RKO (cell line): ENCODE measurements at places on chromosomes 11 and 22.
A peak's percentile ranks its signal among the peaks of the same experiment; 100 is the strongest.

DNA sequence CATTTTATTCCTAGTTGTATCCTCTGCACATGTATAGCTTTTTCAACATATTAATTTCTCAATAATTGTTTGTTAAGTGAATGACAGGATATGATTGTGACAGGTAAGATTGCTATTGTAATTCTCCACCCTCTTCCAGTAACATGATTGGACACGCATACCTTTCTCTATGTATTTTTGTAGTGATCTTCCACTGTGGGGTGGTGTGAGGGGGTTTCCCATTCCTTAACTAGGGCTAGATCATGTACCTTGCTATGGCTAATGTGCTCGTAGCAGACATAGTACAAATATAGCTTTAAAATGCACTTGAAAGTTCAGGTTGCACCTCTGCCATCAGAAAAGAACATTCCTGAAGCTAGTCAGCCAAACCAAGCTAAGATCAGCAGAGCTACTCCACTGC is 2392.8 kb upstream of the RAG2 start:
- no peak for DNase-seq

- peak; percentile 63 for DNase-seq
Measured at GRCh38 chr22:36026741-36027140, 1.9 kb downstream of the RBFOX2 start.

GRCh38 chr11:19698493-19699292 is 13.9 kb upstream of the NAV2 start:
- DNase-seq = no peak

DNA sequence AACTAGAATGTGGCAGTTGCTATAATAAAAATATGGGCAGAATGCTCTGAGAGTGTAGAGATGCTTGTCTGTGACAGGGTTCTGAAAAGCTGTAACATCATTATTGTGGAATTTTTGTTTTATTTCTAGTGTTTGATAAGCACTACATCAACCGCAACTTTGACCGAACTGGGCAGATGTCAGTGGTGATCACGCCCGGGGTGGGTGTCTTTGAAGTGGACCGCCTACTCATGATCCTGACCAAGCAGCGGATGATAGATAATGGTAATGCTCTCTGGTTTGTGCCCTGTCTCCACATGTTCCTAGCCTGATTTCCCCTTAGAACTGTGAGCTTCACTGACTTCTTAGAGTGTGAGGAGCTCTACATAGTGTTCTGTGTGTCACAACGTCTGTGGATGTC is 48.8 kb downstream of the DEPDC5 start:
- DNase-seq = no peak

GRCh38 chr11:18100926-18101656 is 4.8 kb downstream of the SAAL1 start:
- DNase-seq = no peak

DNA sequence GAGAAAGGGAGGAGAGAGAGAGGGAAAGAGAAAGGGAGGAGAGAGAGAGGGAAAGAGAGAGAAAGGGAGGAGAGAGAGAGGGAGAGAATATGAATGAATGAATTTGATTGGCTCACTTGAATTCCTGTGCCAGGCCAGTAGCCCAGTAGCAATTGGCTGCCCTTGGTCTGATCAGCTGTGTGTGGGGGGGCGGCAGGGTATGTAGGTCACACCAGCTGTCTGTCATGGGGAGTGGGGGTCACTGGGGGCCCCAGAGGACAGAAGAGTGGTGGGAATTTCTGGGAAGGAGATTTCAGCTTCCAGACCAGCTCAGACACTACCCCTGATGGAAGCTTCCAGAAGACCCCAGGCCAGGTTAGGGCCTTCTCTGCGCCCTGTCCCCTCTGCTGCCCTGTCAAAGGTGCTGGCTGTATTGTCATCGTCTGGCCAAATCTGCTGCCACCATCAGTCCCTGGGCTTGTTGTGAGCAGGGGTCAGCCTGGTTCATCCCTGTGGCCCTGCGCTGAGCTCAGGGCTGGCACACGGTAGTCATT is 21.1 kb downstream of the MPPED1 start:
- no peak for DNase-seq

DNA sequence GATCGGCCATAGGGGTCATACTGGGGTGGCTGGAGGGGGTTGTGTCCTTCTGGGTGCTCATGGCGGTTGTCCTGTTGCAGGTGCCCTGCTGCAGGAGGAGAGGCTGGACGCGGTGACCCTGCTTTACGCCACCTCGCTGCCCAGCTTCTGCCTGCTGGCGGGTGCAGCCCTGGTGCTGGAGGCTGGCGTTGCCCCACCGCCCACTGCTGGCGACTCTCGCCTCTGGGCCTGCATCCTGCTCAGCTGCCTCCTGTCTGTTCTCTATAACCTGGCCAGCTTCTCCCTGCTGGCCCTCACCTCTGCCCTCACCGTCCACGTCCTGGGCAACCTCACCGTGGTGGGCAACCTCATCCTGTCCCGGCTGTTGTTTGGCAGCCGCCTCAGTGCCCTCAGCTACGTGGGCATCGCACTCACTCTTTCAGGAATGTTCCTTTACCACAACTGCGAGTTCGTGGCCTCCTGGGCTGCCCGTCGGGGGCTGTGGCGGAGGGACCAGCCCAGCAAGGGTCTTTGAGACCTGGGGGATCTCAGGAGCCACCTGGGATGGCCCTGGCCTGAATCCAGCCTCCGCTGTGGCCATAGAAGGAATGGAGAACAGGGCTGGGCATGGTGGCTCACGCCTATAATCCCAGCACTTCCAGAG is 11.1 kb downstream of the SLC35E4 start:
- DNase-seq = no peak

DNA sequence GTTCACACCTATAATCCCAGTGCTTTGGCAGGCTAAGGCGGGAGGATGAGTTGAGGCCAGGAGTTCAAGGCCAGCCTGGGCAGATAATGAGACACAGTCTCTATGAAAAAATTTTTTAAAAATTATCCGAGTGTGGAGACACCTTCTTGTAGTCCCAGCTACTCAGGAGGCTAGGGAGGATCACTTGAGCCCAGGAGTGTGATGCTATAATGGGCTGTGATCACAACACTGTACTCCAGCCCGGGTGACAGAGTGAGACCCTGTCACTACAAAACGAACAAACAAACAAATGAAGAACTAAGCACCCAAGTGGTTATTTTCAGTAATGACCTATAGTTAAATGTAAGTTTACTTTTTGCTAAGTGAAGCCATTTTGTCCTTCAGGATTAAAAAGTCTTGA is 32.3 kb downstream of the ANO5 start:
- DNase-seq = no peak

- DNase-seq = peak; percentile 33
Measured at GRCh38 chr11:63212742-63213141, 30.7 kb downstream of the SLC22A25 start.

GRCh38 chr11:17846852-17847453 is 112.4 kb downstream of the KCNC1 start:
- peak; percentile 7 for DNase-seq

DNA sequence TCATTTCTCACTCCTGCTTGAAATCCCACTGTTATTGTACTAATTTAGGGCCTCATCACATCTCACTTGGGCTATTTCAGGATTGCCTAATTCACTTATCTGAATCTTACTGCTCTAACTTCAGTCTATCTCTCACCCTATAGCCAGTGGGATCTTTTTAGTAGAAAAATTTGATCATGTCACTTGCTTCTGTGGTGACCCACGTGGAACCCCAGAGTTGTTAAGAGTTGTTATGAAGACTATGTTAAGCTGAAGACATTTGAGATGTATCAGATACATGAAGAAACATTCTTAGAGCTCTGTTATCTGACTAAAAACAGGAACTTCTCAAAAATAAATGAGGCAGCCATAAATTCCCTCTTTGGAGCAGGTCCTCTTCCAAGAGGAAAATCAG is 1375.6 kb upstream of the TENM4 start:
- no peak for DNase-seq

GRCh38 chr22:31806751-31807150 is 52.9 kb downstream of the DEPDC5 start:
- DNase-seq = no peak

GRCh38 chr11:64126371-64126770 is 39.5 kb downstream of the MACROD1 start:
- DNase-seq = no peak

- DNase-seq = no peak
Measured at GRCh38 chr22:36197065-36197440, 4.6 kb downstream of the APOL4 start.

DNA sequence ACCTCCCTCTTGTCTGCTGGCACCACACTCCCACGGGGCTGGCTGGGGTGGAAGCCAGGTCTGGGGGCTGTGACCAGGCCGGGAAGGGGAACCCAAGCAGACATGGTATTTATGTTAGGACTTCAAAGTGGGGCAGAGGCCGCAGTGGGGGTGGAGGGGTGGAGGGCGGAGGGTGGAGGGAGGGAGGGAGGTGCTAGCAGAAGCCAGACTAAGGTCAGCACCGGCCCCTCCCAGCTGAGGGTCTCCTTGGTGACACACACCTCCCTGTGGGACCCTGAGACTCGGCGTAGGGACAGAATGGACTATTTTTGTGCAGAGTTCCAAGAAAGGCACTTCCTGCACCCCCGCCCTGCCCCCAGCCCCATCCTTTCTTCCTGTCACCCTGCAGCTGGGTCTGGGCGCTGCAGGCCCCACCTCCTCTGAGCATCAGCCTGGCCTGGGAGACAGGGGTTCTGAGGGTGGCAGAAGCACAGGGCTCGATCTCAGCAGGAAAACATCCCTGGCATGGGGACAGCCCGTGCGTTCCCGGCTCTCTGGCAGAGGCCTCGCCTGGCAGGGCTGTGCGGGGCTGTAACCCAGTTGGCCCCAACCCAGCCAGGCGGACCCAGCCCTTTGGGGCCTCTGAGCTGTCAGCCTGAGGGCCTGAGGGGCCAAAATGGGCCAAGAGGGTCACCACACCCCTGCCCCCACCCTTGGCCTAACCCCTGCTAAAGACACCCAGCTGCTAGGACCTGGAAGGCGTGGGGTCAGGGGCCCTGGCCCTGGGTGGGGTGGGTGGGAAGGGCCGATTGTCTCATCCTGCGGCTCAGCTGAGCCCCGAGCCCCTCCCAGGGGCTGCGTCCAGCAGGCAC is 9.6 kb upstream of the CD248 start:
- DNase-seq = no peak

DNA sequence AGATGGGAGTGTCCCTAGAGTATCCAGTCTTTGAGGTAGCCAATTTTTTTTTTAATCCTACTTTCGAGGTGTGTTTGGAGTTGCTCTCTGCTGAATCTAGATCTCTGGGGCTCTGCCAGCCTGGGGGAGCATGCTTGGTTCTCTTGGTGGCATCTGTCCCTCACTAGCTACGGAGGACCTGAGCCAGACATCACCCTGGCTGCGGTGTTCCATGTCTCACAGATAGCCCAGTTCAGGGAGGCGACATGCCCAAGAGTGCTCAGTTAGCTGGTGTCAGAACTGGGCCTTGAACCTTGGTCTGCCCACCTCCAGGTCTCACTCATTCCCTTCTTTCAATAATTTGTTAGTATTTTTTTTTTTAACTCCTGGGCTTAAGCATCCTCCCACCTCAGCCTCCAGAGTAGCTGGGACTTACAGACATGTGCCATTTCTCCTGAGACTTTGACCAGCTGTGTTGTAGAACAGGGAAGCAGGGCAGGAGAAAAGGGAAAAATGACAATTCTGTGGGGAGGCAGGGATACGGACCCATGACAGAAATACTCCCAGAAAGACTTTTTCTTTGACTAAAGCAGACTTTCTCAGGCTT is 621 bp downstream of the HMOX1 start:
- peak; percentile 42 for DNase-seq

- no peak for DNase-seq
Measured at GRCh38 chr11:82936261-82936660, 34.7 kb downstream of the DDIAS start.

GRCh38 chr22:43263645-43264514 is 76.9 kb upstream of the TTLL12 start:
- no peak for DNase-seq

GRCh38 chr22:45680932-45681700 is 9.5 kb downstream of the ATXN10 start:
- no peak for DNase-seq

- no peak for DNase-seq
Measured at GRCh38 chr11:113506893-113507292, 31.7 kb upstream of the DRD2 start.

GRCh38 chr11:87185228-87185627 is 147.5 kb downstream of the TMEM135 start:
- DNase-seq = no peak

DNA sequence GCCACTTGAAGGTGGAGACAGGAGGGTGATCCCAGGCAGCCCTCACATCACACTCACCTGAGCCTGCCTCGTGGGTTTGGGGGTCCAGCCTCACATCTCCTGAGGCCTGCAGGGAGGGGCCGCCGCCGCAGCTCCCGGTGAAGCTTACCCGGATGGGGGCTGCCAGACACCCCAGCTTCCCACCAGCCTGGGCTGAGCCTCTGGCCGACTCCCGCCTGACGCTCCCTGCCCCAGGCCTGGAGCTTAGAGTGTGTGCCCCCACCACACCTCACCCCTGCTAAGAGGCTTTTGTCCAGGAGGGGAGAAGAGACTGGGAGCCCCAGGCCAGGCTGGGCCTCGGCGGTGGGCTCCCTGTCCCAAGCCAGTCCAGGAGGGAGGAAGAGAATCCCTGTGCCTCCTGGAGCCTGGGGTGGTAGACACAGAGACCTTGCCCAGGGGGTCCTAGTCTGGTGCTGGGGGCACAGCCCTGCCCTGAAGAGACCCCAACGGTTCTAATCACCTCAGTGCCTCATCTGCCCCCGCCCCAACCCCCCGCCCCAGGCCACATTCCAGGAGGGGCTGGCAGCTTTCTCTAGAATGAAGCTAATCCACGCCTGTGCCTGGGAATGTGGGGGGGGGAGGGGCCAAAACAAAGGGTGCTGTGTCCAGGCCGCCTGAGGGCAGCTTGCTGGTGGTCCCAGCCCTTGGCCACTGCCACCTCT is at the start of gene SLC16A8:
Gene SLC16A8 (minus strand): TSS at position 254 of the 701 bp plus-strand sequence. CDS start 1,311 bp downstream, outside the sequence.
- DNase-seq = no peak

DNA sequence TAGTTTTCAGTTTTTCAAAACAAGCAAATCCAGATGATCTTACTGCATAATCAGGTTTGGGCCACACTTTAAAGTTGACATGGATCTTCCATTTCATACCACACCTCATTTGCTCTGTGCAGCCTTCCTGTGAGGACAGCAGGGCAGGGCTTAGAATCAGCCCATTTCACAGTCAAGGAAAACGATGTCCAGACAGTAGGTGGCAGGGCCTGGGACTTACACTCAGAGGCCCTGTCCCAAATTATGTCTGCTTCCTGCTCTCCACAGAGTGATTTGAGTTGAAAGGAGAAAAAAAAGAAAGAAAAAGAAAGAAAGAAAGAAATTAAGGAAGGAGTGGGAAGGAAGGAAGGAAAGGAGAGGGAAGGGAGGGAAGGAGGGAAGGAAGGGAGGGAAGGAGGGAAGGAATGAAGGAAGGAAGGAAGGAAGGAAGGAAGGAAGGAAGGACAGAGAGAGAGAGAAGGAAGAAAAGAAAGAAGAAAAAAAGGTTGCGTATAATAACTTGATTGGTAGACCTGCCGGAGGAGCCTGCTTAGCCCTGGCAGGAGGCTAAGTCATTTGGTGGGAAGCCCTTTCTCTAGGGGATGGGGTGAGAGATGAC is 23.6 kb downstream of the TSKU start:
- DNase-seq = no peak

- DNase-seq = no peak
Measured at GRCh38 chr22:35455529-35455928, 55.6 kb downstream of the MCM5 start.

- DNase-seq = no peak
Measured at GRCh38 chr22:22754961-22755777, 110.8 kb downstream of the GGTLC2 start.

GRCh38 chr11:79367844-79368243 is 73.0 kb downstream of the TENM4 start:
- DNase-seq = no peak
